ENCODE measurements at places on chromosomes 13 and 19.

GRCh38 chr19:1954532-1954933, 13.6 kb downstream of the CSNK1G2 start:
- no peak for DNase-seq

- DNase-seq, result no peak
Observed at GRCh38 chr19:51680474-51680873, 12.7 kb upstream of the SPACA6 start.

GRCh38 chr13:72151241-72151640, 284.2 kb upstream of the DACH1 start:
- no peak for DNase-seq

DNA sequence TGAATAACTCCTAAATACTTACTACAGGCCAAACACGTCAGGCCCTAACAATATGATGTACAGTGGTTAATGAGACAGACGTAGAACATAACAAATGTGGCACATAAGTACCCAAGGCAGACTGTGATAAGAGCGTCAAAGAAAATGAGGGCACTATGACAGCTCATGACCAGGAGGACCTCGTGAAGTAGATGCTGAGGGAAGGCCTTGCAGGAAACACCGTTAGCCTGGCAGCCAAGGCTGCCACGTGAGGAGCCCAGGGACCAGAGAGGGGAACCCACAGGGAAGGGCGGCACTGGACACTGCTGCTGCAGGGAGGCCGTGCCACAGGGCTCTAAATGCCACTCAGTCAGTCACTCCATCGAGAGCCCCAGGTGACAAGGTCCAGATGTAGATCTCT, 5.7 kb downstream of the TUBGCP3 start:
- no peak for DNase-seq

GRCh38 chr13:111947026-111947810, 119.7 kb upstream of the SOX1 start:
- peak; percentile 54 for DNase-seq

DNA sequence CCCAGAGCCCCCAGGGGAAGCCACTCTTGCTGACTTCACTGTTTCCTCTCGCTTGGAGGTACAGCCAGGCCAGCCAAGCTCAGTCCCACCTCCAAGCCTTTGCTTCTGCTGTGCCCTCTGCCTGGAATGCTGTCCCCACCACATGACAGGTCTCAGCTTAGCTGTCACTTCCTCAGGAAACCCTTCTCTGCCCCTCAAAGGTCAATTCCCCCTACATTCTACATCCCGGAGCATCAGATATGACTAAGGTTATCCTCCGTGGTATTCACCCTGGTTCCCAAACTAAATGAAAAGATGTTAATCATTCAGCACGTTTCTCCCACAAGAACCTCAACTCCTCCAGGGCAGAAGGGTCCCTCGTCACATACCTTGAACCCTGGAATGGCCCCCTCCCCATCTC, 53.5 kb downstream of the PTPRS start:
- DNase-seq, result no peak

- no peak for DNase-seq
Observed at GRCh38 chr19:38708413-38709024, 35.8 kb downstream of the CAPN12 start.

- peak; percentile 77 for DNase-seq
Observed at GRCh38 chr13:113742000-113742441, 17.0 kb upstream of the TMEM255B start.

DNA sequence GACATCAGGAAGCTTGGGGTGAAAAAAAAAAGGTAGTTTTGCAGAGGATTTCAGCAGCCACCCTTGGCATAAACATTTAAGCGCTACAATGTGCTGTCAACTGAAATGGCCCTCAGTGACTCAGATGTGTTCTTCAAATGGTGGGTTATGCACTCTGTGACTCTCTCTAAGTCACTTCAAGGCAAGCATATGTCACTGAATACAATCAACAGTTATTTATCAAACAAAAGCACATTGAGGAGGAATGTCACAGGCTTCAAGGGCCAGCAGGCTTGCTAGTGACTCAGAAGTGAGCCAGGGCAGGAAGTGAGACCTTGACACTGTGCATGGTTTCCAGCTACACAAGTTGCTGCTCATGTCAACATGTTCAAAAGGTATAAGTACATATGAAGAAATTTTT, 523.7 kb upstream of the HTR2A start:
- DNase-seq, result no peak

GRCh38 chr19:32802840-32803239, 66.7 kb downstream of the SLC7A9 start:
- DNase-seq, result no peak

DNA sequence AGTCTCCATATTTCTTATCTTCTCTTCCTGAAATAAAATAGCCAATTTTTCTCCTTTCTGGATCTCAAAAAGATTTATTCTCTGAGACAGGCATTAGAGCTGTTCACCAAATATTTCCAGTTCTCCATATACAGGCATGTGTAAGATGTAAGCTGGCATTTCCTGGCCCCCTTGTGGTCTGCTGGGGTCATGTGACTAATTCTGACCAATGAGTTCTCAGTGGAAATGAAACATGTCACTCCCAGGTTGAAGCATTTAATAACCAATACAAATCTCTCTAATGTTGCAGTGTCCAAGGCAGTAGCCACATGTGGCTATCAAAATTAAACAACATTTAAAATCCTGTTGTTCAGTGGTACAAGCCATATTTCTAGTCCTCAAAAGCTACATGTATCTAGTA, 14.8 kb upstream of the CACNA1A start:
- no peak for DNase-seq

DNA sequence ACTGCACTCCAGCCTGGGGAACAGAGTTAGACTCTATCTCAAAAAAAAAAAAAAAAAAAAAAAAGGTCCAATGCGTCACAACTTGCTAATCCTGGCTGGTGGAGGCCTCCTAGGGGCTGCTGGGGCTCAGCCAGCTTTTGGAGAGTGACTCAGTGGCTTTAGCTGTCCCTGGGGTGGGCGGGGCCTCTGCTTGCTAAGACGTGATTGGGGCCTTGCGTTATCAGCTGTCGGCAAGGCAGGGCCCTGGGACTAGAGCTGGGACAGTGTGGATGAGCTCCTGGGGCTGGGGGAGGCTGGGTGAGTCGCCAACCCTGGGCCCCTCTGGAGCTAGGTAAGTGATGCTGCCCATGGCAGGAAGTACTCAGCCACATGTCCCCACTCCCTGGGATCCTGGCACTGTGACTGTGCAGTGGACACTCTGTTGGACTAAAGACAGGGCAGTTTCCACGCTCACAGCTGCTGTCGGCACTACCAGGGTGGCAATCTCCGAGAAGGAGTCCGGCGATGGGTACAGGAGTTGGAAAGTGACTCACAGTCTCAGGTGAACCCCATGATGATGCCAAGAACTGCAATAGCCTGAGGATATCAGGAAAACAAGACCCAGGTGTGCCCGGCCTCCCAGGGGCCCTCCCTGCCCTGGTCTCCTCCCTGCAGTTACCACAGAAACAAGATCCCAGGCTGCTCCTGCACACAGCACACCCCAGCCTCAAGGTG, 32.2 kb downstream of the F2RL3 start:
- DNase-seq, result no peak

DNA sequence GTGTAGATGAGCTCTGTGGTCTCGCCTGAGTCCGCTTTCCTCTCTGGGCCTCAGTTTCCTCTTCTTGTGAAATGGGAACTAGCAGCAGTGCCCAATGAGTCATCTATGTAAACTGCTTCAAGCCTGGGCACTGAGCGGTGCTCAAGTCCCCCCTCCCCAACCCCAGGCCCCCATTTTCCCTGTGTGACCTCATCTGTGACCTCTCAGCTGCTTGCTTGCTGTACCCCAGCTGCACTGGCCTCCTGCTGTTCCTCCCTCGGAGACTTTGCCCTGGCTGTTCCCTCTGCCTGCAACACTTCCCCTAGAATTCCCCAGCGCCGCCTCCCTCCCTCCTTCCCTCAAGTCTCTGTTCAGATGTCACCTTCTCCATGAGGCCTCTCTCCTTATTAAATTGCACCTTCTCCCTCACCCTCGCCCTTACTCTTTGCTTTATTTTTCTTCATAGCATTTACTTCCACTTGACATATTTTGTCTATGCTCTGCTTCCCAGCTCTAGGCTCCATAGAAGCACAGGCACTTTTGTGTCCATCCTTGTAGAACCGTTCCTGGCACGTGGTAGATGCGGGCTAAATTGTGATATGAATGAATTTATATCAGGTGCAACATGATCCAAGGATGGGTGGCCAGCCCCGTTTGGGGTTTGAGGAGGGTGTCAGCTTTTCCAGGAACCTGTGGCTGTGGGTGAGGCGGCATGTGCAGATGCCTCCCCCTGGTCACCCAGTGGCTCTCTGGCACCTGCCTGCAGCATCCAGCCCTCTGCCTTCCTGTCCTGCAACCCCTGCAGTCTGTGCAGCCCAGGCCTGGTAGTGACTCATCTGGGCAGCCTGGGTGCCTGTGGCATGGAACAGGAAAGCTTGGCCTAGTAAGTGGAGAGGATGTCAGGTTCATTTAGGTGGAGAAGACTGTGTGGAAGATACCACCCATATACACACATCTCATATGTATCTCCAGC, 26.3 kb downstream of the SIPA1L3 start:
- no peak for DNase-seq

GRCh38 chr13:109436841-109437240, 349.5 kb downstream of the IRS2 start:
- no peak for DNase-seq

- no peak for DNase-seq
Observed at GRCh38 chr19:44582581-44583265, 30.6 kb upstream of the IGSF23 start.

- DNase-seq, result no peak
Observed at GRCh38 chr13:76769271-76769791, 116.9 kb downstream of the KCTD12 start.

GRCh38 chr13:111209613-111210012, 94.5 kb downstream of the ARHGEF7 start:
- no peak for DNase-seq

DNA sequence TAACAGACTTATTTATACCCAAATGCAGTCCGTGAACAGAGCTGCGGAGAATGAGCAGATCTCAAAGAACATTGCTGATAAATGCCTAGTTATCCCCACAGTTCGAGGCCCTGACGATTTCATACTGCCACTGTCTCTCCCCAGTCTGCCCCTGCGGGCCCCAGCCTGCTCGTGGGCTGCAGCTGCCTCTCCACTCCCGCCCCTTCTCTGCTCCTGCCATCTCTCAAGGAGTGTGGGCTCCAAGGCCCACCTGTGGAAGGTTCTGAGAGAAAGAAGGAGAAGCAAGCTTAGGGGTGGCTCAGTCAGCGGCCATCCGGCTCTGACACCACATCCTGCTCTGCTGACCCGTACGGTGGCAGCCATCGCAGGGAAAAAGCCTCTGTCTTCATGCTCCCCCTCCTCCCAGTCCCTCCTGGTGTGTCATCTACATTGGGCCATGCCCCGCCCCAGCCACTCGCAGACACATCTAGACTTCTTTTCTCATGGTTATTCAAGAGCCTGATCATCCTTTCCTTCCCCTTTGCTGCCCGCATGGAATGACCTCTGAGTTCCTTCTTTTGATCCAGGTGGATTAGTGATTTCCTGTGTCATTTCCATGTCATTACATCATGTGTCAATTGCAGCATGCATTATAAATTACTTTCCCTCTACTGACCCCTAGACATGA, 52.0 kb downstream of the EPS15L1 start:
- no peak for DNase-seq

DNA sequence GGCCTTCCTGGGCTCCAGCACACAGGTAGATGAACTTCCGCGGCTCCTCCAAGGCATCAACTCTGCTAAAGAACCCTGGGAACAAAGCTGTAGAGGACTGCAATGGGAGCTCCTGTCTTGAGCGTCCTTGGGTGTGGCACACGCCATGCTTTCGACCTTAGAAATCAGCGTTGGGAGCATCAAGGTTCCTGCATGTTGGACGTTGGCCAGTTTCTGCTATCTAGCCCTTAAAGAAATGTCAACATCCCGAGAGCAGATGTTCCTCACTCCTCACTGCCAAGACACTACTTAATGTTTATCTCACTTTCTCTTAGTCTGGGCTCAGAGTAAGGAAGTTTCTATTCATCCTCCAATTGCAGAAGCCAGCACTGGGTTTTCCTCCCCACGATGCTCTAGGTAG, 70.6 kb upstream of the MEDAG start:
- DNase-seq, result no peak

GRCh38 chr13:80036845-80037504, 304.0 kb downstream of the SPRY2 start:
- no peak for DNase-seq

GRCh38 chr19:45275370-45275971, 24.4 kb downstream of the MARK4 start:
- DNase-seq, result no peak

DNA sequence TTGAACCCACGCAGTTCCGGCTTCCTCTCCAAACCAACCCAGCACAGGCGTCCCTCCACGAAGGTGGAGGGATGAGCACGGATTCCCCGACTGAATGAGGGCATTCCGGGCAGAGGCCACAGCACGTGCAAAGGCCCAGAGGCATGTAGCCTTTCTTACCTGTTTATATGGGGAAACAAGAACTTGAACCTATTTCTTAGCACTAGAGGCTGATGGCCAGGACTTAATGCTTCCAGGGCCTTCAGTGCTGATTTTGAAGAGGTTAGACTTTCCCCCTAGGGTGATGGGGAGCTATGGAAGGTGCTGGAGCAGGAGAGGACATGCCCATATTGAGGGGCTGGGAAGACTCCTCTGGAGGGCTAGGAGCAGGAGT, 2.0 kb downstream of the MAST3 start:
- no peak for DNase-seq

DNA sequence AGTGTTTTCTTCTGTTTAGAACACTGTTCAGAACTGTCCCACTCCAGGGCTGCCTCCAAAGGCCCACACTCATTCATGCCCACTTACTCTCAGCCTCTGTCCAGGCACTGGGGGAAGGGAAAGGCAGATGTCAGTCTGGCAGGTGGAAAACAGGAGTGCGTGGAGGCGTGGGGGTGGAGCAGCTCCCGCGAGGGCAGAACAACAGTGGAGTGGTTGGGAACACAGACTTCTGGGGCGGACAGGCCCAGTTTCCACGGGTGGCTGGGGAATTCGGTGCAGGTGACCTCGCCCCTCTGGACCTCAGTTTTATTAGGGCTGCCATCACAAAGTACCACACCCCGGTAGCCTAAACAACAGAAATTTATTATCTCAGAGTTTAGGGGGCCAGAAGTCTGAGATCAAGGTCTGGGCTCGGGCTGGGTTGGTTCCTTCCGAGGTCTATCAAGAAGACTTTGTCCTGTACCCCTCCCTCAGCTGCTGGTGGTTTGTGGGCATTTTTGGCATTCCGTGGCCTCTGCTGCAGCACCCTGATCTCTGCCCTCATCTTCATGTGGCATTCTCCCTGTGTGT, 59.7 kb downstream of the SIPA1L3 start:
- no peak for DNase-seq

DNA sequence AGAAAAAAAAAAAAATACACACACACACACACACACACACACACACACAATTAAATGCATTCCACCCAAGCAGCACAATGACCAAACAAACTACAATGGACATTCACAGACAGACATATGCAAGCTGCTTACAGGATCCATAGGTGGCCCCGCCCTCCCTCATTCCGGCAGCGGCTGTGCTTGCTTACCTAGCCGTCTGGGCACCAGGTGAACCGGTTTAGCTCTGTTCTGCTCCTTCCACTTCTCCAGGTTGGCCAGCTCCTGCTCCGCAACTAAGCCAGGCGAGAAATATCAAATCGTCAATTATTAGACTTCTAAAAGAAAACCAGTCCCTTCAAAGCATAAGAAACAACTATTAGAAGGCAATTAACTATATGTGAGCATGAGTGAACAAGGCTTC, 23.1 kb downstream of the EPSTI1 start:
- DNase-seq, result no peak

GRCh38 chr13:32013181-32013580, 18.4 kb upstream of the FRY start:
- no peak for DNase-seq

GRCh38 chr19:46878613-46879375, 18.0 kb downstream of the ARHGAP35 start:
- no peak for DNase-seq

- DNase-seq, result no peak
Observed at GRCh38 chr13:20457670-20458069, 68.0 kb downstream of the CRYL1 start.
